ENCODE measurements at places on chromosomes 1 and 21.

DNA sequence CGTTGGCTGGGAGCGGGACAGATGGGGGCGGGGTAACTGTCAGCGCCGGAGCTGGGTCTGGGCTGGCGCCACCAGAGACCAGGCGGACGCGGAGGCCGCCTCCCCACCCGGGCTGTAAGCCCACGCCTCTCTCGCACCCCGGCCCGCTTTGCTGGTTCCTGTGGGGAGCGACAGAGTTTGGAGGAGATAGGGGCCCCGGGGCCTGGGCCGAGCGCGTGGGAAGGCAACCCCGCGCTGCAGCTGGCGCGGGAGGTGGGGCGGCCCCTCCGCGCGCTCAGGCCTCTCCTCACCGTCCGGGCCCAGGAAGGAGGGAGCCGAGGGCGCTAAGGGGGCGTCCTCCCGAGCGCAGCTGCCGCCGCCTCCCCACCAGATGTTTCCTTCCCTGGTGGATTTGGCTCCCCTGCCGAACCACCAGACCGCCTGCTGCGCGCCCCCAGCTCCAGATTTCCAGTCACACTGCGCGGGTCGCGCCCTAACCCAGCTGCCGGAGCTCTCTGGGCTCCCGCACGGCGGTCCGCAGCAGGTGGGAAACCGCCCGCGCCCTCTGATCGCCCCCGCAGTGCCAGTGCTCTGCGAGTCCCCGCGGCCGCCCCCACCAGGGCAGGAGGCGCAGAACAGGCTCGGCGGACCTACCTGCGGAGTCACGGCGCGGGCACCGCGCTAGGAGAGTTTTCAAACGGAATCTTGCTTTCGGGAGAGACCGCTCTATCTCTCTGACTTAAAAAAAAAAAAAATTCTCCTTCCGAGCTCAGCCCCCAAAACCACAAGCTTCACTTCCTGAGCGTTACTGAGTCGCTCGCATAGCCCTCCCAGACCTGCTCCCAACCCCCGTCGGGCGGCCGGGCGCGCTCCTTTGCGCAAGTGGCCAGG lies 1.1 kb downstream of the GFI1 start:
- peak; percentile 82 for DNase-seq

DNA sequence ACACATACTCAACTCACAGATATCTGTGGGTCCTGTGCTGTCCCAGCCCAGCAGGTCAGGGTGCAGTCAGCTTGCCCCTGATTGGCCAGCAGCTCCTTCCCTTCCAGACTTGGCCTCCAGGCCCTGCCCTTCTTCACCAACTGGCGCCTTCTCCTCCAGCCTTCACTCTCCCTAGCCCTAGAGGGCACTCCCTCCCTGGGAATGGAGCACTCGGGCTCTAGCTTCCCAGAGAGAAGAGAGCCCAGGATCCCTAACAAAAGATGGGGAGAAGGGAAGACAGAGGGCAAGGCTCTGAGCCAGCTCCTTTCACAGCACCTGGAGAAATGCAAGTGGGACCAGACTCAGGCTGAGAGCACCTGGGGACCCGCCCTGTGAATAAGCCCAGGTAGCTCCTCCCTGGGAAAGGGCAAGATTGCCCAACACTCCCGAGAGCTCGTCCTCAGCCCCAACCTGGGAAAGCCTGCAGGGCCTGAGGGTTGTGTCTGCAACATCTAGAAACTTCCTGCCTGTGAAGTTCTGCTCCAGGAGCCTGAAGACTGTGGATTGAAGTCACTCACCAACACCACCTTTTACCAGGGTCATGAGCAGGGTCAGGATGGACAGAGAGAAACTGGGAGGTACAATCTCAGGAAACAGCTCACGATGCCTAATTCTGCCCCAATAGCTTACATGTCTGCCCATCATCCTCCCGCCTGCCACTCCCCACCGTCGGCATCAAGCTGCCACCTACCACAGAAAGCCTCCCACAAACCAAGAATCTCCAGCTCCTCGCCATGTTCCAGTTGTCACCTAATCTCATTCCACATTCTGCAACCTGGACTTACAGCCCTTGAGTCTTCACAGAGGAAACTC lies at the start of gene PGLYRP4:
PGLYRP4 (minus strand) TSS at position 331 of the 852 bp plus-strand sequence. CDS start 909 bp downstream, outside the sequence.
- DNase-seq: no peak

DNA sequence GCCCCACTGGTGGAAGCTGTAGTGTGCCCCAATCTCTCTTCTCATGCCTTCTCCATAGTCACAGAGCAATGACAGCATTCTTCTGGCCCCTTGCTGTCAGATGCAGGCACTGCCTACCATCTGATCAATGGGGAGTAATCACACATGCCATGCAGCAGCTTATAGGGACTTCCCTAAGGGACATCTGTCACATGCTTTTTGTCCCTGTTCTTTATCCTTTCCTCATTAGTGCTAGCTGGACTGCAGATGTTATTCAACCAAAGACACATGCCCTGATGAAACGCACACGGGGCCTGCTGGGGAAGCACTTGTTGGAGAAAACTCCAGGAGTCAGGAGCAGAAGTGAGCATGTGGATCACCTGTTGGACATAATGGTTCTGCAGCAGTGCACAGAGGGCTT lies 108.7 kb downstream of the KCNJ15 start:
- DNase-seq: no peak

- DNase-seq: no peak
These were observed 59.5 kb downstream of the CASZ1 start for GRCh38 chr1:10736634-10737586.

DNA sequence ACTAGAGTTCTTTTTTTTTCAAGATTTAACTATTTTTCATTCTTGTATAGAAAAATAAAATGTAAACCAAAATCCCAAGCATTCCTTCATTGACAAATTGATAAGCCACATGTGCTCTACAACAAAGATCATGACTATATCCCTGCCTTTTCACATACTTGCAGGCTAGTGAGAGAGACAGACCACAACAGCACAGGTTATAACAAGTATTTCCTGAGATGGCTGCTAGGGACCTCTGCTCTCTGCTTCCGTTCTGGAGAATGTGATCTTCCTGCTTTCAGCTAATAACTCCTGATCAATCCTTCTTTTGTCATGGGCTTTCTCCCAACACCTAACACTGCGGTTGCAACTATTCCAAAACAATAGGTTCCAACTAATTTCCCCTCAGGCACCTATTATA lies 14.0 kb upstream of the SPRR2F start:
- DNase-seq: no peak

DNA sequence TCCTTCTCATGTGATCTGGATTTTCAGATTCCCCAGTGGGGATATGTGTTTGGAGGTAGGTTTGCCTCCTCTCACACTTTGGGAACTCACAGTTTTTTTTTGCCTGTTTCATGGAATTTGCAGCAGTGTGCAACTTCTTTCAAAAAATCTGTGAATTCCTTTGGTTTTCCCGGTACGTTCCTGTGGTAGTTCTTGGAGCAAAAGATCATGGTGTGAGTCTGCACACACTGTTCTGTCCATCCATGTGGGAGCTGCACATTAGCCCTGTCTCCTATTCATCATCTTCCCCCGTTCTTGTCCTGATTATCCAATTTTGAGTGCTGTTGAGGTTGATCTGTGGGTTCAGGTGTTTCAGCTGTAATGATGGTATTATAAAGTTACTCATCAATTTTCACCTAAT lies 30.3 kb upstream of the TACSTD2 start:
- no peak for DNase-seq

DNA sequence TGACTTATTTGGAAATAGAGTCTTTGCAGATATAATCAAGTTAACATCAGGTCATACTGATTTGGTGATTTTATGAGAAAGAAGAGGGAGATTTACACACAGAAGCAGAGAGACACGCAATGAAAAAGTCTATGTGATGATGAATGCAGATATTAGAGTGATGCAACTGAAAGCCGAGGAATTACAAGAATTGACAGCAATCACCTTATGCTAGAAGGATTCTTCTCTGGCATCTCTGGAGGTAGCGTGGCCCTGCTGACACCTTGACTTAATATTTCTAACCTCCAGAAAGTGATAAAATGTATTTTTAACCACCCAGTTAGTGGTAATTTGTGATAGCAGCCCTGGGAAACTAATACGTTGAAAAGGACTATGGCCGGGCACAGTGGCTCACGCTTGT lies 14.2 kb upstream of the CFH start:
- DNase-seq: no peak

DNA sequence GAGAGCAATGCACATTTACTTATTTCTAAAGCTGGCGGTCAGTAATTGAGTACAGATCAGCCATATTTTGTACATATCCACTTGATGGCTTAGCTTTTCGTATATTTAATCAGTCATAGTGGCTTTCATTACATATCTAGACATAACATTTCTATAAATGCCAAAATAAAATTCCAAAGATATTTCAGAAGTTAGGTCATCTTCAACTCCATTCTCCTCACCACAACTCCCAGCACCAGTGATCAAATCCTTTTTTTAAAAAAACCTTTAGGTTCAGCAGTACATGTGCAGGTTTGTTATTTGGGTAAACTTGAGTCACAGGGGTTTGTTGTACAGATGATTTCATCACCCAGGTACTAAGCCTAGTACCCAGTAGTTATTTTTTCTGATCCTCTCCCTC lies 53.9 kb upstream of the GNG4 start:
- DNase-seq: no peak

DNA sequence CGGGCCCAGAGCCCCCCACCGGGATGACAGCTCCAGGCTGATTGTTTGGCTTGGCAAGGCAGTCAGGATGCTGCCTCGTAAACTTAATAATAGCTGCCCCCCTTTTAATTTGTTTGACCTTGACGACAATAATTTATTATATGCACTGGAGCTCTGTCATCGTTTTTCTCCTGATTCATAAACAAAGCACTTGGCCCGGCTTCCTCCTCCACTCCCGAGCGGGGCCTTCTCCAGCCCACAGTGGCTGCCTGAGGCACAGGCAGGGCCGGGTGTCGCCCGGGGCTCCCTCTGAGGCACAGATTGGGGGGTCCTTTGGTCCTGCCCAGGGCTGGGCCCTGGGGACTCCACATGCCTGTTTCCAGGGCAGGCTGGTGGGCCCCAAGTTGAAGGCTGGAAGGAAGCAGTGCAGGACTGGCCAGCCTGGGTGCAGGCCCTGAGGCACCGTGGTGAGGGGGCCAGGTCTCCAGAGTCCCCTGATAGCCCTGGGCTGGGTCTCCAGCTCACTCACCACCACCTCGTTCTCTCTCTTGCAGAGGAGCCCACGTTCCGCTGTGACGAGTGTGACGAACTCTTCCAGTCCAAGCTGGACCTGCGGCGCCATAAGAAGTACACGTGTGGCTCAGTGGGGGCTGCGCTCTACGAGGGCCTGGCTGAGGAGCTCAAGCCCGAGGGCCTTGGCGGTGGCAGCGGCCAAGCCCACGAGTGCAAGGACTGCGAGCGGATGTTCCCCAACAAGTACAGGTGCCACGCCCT lies 52.0 kb upstream of the ARHGEF16 start:
- DNase-seq: no peak

- DNase-seq: peak; percentile 90
These were observed 371 bp downstream of the SZRD1 start for GRCh38 chr1:16367258-16367967.

DNA sequence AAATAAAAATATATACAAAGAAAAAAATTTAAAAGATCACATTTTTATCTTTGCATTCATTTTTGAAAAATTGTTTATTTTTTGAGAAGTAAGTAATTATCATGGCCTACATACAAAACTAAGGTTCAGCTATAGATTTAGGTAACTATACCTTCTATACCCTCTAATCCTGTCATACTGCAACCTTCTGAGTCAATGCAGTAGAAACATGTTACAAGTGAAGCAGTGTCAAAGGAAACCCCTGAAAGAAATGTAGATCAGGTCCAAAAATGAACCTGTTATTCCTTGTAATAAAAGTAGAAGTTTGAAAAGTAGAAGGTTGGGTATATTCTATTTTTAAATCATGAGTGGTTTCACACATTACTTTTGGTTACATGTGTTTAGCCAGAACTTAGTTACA lies 51.3 kb downstream of the PTGS2 start:
- no peak for DNase-seq

DNA sequence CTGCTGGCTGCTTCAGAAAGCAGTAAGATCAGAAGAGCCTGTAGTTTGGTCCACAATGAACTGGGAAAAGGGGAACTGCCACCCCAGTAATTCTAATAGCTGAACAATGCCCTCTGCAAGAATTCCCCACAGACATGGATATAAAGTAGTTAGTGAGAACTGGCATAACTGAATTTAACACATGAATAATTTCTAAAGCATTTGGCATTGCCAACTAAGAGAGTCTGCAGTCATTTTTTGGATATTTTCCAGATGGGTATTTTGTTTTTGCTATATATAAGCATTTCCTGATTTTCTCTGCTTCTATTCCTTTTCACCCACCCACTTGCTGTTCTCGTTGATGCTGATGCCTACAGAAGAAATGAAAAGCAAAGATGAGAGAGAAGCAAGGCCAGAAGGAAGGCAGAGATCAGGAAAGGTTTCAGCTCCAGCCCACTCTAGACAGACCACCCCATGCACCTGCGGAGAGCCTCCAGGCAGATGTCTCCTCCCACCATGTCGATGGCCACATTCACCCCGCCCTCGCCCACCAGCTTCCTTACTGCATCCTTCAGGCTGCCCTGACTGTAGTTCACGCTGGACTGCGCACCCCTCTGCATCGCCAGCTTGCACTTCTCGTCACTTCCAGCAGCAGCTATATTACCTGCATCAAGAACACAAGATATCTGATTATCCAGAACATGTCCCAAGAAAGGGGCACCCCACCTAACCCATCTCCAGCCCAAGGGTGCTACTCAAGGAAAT lies 55.9 kb upstream of the SEC16B start:
- no peak for DNase-seq

DNA sequence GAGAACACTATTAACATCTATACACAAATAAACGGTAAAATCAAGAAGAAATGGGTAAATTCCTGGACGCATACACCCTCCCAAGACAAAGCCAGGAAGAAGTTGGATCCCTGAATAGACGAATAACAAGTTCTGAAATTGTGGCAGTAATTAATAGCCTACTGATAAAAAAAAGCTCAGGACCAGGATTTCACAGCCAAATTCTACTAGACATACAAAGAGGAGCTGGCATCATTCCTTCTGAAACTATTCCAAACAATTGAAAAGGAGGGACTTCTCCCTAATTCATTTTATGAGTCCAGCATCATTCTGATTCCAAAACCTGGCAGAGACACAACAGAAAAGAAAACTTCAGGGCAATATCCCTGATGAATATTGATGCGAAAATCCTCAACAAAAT lies 70.7 kb upstream of the FMO3 start:
- DNase-seq: no peak

GRCh38 chr21:43262427-43262826 lies 93.6 kb downstream of the CRYAA start:
- DNase-seq: no peak

DNA sequence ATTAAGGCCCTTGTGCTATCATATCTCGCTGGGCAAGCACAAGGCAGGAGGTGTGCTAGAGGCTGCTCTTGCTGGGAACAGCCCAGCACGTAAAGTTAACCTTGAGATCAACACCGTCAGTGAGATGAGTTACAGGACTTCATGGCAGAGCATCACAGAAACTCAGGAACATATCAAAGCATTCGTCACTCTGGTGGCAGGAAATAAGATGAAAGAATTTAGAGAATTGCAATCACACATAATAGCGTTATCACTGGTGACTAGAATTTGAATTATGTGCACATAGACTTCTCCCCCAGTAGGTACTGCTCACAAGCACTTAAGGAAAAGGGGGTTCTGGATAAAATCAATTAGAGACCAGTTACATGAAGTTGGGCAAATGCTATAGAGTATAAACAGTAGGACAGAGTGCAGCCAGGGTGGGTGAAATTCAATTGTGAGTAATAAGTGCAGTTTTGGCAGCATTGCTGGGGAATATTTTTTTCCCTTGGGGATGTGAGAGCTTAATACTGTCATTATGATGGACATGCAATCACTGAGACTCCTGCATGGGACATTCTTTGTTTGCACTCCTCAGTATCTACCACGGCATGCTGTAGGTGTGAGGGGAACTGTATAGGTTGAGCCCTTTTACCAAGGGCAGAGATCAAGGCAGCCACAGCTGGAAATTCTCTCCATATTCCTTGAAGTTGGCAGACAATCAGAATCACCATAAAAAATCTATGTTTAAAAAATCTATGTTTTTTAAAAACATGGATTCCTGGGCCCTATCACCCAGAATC lies 44.2 kb upstream of the ARHGAP29 start:
- no peak for DNase-seq

All from CD4-positive, alpha-beta T cell treated with Interleukin-21 for 1 hour (primary cell).